Activated CD8-positive, alpha-beta memory T cell treated with anti-CD3 and anti-CD28 coated beads, Interleukin-2, amount 50 U/mL, for 48 hours (primary cell): ENCODE measurements at places on chromosomes 6 and 20.

- no peak for DNase-seq
Measured at GRCh38 chr20:49707118-49707517, 6.6 kb downstream of the B4GALT5 start.

GRCh38 chr6:53825532-53826321 lies 30.9 kb downstream of the LRRC1 start:
- no peak for DNase-seq

GRCh38 chr20:32651537-32651936 lies 22.2 kb downstream of the C20orf203 start:
- no peak for DNase-seq

GRCh38 chr6:162825597-162825996 lies 97.8 kb downstream of the PACRG start:
- DNase-seq = no peak

DNA sequence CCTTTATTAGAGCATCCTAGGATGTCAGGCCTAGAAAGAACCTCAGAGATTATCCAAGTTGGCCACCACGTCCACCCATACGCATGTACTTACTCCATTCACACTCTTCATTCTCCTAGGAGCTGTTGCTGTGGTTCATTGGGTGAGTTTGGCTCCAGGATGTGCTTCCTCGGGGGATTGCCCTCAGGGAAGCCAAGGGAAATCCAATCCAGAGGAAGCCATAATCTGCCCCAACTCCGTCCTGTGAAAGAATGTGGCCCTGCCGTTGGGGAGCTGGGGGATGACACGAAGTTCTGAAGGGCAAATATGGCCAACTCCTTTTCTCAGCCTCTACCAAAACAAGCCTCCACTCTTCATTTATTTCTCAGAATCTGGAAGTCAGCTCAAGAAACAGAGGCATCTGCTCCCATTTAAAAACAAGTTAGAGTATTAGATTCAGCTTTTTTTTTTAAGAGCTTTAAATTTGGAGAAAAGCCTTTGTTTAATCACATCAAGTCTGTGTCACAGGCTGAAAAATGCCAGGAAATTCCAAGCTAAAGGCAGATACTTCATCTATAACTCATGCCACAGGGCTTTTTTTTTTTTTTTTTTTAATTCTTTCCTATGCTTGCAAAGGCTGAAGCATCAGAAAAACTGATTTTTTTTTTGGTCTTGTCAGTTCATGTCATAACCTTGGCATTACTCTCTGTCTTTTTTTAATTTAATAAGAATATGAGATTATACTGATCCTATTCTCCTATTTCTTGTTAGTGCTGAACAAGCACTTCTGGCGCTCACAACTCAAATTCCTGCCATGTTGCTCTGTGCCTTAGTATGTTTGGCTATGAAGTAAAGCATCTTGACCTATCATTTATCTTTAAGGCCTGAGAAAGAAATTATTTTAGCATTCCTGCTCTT lies 480.9 kb upstream of the MARCKS start:
- no peak for DNase-seq

- DNase-seq = no peak
Measured at GRCh38 chr20:50584687-50585086, 74.5 kb downstream of the PTPN1 start.

GRCh38 chr20:45950330-45950646 lies 15.8 kb downstream of the PCIF1 start:
- no peak for DNase-seq

- DNase-seq = no peak
Measured at GRCh38 chr6:140174524-140174923, 800.1 kb upstream of the CITED2 start.

- DNase-seq = no peak
Measured at GRCh38 chr6:159074876-159075275, 30.1 kb upstream of the TAGAP start.

DNA sequence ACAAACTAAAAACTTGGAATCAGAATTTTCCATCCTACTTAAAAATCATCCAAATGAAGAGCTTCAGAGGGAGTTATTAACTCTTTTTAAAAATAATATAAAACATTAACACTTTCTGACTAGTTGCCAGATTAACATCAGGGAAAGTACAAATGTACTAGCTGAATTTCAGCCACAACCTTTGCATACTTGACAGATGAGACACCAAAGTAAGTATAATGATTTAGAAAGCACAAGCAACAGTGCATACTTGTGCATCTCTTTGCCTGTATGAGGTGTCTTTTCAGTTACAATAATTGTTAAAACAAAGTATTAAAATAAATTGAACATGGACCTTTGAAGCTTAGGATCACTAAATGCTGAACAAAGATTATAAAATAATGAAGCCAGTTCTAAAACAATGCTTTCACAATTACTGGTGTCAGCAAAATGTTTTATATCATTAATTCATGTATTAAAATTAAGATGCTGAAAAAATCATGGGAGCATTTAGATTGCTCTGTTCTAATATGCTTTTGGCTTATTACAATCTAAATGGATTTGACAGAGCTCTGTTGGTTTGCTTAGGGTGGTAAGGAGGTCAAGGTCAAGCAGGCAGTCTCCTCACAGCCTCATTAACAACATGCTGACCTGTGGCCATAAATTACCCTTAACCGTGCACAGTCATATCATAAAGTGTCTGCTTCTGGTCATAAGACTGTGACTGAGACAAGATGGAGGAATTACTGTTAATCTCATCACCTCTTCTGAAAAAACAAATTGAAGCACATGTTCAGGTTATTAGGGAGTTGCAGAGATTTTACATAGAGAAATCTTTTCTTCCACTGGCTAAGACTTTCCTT lies 15.1 kb downstream of the RNF217 start:
- no peak for DNase-seq

DNA sequence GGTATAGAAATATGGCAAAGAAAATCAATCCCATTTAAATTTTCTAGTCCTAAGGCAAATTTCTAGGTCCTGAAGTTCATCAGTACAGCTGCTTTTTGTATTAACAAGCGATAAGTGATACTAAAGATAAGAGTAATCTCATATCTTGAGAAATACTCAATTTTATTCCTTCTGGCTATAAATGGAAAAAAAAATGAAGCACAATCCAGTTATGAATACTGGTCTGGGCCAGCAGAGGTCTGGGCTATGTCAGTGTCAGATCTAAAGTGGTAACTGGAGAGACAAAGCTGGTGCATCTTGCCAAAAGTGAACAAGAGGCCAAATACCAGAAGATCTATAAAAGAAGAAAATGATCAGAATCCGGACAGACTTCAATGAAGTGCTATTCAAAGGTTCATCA lies 126.4 kb downstream of the FUT9 start:
- DNase-seq = no peak

GRCh38 chr20:10125757-10126156 lies 91.0 kb downstream of the ANKEF1 start:
- DNase-seq = no peak

DNA sequence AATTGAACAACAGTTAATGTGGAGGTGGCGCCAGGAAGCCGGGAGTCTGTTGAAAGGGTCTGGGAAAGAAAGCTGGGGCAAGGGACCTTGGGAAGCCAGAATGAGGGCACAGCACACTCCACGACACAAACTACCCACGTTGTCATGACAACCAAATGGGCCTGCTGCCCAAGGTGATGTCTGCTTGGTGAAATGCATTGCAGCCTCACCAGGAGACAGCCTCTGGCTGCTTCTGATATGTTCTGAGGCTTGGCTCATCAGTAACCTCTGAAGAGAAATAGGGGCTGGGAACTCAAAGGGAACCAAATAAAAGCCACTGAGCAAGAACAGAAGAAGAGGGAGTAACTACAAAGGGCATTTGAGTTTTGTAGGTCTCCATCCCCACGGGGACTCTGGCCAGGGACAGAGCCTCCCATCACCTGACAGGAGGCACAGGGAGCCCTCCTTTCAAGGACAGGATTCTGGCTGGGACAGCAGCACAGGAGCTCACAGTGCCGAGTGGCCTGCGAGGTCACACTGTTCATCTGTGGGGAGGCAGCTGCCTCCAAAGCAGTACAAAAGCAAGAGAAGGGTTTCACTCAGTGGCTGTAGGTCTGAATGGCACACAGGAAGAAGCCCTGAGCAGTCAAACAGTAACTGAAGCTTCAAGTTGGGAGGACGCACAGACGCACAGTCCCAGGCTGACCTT lies 44.6 kb upstream of the KCNK16 start:
- no peak for DNase-seq

DNA sequence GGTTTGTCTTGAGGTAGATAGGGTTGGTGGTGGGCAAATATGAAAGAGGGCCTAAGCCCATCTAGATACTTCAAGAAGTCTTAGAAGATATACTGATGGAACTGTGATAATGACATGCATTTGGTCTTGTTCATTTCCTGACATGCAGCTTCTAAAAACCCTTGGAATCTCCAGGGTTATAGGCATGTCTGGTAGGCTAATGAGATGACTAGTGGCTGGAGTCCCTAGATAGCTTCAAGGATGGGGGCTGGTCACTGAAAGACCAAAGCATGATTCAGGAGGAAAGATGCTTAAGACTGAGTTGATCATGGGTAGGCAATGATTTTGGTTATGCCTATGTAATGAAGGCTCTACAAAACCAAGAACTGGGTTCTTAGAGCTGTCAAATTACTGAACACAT lies 217.9 kb upstream of the MOCS1 start:
- no peak for DNase-seq

GRCh38 chr20:16350465-16350864 lies 222.8 kb downstream of the KIF16B start:
- DNase-seq = no peak

DNA sequence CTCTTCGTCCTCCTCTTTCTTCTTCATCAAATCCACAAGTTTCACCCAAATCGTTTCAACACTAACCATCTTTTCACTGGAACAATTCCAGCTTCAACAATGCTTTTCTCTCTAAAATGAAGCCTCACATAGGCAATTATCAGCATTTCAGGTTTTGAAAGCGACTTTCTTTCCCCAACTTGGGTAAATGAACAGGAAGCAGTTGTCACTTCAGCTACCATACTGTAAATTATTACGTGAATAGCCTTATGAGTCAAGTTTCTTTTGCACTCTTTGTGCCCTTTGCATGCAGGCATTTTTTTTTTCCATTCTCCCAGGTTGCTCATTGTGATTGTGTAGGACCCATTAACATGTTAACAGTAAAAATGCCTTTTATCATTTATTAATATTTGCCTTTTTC lies 121.7 kb upstream of the BTBD3 start:
- DNase-seq = no peak

DNA sequence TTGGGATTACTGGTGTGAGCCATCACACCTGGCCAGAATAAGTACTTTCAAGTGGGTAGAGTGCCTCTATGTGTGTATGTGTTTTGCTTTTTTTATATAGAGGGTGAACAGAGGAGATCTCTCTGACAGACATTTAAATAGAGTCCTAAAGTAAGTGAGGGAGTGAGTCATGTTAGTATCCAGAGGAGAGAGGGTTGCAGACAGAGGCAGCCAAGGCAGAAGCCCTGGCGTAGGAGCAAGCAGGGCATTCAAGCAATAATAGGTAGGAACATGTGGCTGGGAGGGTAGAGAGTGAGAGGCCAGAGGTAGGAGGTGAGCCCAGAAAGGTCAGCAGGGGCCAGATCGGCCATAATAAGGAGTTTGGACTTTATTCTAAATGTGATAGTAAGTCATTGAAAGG lies 48.9 kb downstream of the PHF20 start:
- DNase-seq = no peak
